SJSA1 (cell line): ENCODE measurements at places on chromosomes 1 and 21.

DNA sequence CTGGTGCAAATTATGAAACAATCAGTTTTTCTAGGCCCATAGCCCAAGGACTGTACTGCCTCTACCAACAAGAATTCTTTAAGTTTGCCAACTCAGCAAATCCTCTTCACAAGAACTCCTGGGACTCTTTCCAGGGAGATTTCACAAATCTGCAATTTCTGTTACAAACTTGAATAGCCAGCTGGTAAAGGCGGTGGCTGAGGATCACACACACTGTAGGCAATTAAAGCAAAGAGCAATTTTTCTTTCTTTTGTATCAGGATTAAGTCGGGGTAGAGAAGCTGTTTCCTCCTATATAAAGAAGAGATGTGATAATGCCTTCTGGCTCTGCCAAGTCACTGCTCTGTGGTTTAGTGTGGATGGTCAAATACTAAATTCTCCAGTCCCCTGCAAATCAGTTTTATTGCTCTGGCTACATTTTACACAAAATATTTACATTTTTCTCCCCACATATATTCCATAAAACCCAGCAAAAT, 1.7 kb downstream of the ALDH9A1 start:
- peak; percentile 60 for DNase-seq

- peak; percentile 85 for DNase-seq
These were observed at the start of gene UFC1 for GRCh38 chr1:161153682-161154337. Gene UFC1 (plus strand): TSS chr1:161153978. CDS start chr1:161153998, 20 bp downstream.

DNA sequence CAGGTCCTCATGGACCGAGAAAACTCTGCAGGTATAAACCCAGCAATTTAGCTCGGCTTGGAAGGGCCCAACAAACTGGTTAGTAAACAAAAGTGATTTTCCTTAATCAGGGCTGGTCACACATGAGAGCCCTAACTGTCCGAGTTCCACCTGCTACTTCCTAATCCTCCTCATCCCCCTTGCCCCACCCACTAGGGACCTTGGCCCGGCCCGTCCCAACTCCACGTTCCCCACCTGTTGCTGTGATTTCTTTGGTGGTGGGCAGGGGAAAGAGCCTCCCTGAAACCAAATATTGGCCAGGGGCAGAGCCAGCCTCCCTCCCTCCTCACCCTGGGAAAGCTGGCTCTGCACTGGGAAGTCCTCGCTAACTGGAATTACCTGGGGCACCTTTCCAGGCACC, 304.2 kb upstream of the PROX1 start:
- no peak for DNase-seq

DNA sequence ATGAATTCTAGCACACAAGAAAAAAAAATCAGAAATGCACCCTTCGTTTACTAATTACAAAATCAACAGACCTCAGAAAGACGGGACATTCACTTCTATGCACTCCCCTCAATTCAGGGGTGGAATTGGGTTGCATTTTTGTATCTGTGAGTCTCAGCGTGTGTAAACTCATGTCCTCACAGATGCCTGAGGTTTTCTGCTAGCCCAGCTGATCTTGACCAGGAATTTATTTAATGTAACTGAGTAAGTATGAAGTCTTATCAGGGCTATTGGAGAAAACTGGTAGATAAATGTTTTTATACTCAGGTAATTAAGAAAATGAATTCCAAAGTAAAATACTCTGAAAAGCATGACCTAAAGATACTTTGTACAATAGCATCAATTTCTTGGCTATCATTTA, 167.7 kb downstream of the RUNX1 start:
- peak; percentile 94 for DNase-seq

DNA sequence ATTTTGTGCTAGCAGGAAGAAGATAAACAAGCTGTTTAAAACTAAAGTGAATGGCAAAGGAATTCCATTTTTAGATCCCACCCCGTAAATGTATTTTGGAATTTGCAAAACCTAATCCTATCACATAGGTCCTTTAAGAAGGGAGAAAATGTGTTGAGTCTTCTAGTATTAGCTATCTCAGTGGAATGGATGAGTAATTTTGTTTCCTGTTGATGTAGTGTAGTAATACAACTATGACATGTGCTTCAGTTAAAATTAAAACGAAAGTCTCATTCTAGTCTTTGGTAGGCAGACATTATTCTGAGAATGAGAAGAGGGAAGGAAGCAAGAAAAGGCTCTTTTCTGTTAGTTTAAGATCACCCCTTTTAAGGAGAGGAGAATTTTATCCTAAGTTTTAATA, 265.9 kb upstream of the C1orf105 start:
- no peak for DNase-seq
